ENCODE measurements at places on chromosomes 3 and 15.

DNA sequence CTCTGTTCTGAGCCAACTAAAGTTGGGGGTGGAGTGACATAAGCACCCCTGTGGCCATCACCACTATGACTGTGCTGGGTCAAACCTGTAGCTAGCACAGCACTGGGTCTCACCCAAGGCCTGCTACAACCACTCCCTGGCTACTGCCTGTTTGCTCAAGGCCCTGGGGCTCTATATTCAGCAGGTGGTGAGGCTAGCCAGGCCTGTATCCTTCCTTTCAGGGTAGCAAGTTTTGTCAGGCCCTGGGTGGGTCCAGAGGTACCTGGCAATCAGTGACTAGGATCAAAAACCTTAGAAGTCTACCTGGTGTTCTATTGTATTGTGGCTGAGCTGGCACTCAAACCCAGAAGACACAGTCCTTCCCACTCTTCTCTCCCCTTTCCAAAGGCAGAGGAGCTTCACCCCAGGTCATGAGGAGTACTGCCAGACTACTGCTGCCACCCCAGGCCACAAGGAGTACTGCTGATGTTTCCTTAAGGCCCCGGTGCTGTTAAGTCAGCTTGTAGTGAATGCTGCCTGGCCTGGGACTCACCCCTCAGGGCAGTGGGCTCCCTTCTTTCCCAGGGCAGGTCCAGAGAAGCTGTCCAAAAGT, 170.8 kb downstream of the IGSF11 start:
- no peak for DNase-seq

- DNase-seq, result no peak
Observed at GRCh38 chr15:78192826-78193594, 41.4 kb downstream of the ACSBG1 start.

- no peak for DNase-seq
Observed at GRCh38 chr3:86451749-86452148, 539.2 kb downstream of the VGLL3 start.

DNA sequence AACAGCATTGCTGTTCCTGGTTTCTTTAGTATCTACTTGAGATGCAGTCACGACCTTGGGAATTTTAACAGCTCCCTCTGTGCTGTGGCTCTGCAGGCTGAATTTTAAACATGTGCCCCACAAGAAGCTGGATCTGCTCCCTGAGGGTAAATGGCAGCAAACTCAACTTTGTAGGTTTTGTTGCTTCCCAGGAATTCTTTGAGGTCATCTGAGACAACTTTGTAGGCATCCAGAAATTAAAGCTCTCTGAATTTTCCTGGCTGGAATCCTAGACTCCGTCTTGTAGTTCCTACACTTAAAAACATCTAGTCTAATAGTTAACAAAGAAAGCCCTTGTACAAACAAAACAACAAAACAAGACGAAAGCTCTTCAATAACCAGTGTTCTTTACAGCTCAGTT, 366.3 kb downstream of the FEZF2 start:
- no peak for DNase-seq

GRCh38 chr15:51884517-51885236, 55.2 kb downstream of the TMOD3 start:
- no peak for DNase-seq

DNA sequence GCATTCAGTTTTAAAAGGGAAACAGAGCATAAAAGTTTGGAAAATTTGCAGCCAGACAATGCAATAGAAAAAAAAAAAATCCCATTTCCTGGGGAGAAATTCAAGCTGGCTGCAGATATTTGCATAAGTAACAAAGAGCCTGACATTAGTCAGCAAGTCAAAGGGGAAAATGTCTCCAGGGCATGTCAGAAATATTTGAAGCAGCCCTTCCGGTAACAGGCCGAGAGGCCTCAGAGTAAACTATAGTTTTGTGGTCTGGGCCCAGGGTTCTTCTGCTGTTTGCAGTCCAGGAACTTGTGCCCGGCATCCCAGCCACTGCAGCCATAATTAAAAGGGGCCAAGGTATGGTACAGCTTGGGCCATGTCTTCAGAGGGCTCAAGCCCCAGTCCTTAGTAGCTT, 411.6 kb upstream of the BCHE start:
- no peak for DNase-seq

DNA sequence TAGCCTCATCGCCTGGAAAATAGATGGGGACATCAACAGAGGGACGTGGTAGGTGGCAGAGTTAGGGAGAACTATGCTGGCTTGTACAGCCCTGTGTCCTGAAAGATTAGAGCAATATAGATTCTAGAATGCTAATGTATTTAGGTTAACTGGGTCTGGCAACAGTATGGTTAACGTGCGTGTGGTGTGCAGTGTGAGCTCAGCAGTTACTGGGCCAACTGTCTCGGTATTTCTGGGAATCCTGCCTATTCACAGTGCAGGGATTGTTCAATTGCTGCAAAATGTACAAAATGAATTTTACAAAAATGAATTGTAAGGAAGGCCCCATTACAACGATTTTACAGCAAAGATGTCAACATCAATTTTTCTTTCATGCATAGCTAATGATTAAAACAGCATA, 20.6 kb downstream of the MEIS2 start:
- no peak for DNase-seq

DNA sequence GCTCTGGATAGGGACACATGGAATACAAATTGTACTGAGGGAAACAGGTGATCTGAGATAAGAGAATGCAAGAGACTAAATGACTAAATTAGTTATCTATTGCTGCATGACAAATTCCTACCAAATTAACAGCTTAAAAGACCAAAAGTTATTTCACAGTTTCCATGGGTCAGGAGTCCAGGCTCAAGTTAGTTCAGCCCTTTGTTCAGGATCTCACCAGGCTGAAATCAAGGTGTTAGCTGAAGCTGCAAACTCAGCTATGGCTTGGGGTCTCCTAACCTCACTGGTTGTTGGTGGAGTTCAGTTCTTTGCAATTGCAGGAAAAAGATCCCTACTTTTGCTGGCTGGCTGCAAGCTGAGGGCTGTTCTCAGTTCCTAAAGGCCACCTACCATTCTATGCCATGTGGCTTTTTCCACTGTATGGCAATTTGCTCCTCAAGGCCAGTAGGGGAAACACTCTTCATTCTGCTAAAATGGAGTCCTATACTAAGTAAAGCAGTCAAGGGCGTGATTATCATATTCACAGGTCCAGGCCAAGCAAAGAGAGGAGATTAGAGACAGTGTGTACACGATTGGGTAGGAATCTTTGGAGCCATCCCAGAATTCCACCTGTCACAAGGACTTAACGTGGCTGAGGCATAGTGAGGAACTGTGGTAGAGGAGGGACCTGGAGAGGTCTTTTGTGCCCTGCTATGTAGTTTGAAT, 53.7 kb downstream of the THRB start:
- DNase-seq, result no peak

DNA sequence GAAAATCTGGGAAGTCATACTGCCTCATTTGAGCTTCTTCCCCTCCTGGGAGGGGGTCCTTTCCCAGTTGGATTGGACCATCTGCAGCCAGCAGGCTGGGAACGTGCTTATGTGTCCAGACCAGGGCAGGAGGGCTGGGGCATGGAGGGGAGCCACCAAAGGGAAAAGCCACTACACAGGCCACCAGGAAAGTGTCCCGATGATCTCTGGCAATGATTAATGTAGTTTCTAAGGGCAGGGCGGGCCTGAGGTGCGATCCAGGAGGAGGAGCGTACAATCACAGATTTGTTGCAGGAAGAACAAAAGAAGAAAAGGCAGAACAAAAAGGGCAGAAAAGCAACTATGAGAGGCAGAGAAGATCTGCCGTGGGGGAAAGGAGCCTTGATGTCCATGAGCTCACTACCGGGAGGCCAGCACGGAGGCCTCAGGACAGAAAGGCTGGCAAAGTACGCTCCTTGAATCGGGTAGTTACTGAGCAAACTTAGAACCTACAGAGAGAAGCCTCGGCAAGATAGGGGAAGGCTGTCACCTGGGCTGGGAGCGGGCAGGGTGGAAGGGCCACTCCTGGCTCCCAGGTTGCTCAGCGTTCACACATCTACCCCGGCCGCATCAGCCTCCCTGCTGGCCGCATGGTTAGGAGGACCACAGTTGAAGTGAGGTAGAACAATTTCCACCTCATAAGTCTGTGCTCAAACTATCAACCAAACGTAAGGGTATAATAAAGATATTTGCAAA, 79.5 kb upstream of the PCSK6 start:
- no peak for DNase-seq
